NCI-H1092 treated with DMSO at 0.1 percent for 48 hours (cell line): ENCODE measurements at places on chromosomes 11 and 22.

DNA sequence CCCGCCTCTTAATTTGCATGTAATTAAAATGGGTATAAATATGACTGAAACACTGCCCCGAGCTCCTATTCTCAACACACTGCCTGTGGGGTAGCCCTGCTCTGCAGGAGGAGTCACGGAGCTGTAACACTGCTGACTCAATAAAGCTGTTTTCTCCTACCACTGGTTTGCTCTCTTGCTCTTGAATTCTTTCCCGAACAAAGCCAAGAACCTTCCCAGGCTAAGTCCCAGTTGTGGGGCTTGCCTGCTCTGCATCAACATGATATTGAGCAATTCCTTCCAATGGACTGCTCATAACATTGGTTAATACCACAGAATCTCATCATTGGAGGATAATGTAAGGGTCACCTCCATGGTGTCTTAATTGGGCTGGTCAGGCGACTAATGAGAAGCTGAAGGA, 114.4 kb downstream of the FBXO7 start:
- no peak for DNase-seq

DNA sequence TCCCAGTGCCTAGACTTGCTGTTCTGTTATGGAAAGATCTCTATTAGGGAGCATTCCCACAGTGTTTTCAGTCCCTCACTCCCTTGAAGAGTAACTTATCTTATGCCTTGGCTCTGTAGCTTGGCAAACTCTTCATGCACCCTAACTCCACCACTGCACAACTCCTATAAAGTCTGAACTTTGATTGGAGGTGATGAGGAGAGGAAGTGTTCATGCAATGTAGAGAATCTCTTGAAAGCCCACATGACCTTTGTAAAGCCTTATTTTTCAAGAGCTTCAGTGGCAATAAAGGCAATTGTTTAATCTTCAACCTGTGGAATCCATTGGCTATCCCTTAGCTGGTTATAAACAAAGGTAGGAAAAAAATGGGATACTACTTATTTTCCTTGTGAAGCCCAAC, 176.2 kb downstream of the ETS1 start:
- DNase-seq = no peak

- DNase-seq = peak; percentile 97
Measured at GRCh38 chr11:115916608-115917007, 412.4 kb upstream of the CADM1 start.

GRCh38 chr22:19987394-19988306, 29.0 kb downstream of the ARVCF start:
- DNase-seq = no peak

DNA sequence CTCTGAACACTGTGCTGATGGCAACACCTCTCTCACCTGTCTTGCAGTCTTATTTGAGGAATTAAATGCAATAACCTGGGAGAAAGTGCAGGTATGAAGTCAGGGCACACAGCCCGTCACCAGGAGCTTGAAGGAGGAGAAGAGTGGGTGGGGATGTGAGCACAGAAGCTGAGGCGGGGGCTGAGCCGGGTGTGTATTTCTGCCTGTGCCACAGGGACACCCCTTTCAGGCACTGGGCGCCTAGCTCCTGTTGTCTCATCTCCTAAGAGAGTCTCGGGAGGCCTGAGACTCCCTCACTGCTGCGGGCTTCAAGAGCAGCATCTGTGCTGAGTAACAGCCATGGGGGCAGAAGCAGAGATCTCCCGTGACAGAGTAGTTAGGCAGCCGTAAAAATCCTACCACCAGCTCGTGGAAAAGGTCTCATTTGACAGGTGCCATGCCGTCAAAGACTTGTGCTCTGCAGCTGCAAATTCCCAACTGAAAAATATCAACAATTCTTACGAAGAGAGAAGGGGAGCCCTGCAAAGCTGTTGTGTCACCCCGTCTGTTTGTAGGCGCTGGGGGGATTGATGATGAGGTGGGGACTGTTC, 26.8 kb downstream of the PARVB start:
- no peak for DNase-seq

DNA sequence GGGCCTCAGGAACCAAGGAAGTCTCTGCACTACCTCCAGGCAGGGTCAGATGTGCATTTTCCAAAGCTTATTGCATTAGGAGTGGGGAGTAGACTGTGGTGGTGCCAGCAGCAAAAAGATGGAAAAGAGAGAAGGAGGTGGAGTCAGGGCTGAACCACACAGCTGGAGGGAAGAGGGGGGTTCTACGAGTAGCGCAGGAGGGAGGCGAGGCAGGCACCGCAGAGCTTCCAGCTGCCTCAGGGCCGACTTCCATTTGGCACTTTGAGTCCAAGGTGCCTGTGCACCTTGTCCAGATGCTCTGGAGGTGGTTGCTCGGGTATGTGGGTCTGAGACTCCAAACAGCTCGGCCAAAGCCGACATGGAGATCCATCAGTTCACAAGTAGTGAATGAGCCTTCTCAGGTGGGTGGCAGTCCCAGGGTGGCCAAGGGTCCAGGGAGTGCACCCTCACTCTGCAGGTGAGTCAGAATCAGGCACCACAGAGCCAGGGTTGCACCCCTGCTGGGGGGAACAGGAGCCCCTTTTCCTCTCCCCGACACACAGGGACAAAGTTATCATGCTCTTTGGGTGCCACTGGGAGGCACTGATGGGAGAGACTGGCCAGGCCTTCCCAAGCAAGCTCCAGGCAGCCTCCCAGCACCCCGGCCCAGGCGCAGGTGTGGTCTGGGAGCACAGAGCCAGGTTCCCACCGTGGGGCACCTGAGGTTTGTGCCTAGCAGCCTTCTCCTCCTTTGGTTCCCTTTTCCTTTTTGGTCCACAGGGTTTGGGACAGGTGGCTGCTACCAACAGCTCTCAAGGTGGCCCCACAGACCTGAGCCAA, 30.2 kb downstream of the GGT5 start:
- no peak for DNase-seq

DNA sequence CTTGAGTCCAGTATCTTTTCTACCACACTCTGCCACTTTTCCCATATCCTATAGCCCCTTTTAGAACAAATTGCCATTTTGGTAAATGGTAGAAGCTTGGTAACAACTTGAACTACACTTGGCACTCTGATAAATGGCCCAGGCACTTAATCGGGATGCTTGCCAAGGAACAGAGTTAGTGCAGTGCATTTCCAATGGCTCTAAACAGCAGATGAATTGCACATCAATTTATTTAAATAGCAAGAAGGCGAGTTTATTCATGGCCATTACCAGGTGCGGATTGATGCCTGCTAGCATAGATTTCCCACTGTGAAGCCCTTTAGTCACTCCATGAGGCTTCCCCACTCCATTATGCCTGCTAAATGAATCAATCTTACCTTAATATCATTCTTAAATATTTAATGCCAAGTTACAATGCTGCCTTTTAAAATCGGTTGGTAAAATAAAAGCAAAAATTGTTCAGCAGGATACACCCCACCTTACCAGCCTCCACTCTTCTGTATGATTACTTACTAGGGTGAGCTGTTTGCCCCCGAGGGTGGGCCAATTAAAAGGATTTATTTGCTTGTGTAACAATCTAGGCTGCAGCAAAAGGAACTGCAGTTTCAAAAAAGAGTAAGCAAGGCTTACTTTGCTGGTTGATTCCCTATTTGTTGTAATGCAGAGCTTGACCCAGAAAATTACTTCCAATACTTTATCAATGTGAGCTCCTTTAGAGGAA, 136.0 kb upstream of the ARHGAP42 start:
- DNase-seq = peak; percentile 78

- DNase-seq = no peak
Measured at GRCh38 chr11:121328176-121328966, 35.8 kb downstream of the SC5D start.

GRCh38 chr11:31711137-31711536, 100.0 kb downstream of the PAX6 start:
- DNase-seq = no peak

DNA sequence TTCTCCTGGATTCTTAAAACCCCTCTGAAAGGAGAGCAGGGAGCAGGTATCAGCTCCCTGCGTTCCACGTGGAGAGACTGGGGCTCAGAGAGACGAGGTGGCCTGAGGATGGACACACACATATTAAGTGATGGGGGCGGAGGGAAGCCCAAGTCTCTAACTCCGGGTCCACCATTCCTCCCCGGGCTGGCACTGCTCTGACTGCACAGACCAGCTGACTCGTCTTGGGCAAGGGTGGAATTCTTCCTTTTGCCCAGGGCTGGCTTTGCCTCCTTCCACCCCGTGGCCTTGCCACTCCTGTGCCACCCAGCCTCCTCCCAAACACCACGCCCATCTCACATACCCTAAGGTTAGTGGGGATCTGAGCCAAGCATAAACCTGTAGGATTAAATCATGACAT, 65.0 kb downstream of the BUD13 start:
- DNase-seq = no peak

- no peak for DNase-seq
Measured at GRCh38 chr11:67506426-67507051, 1.4 kb upstream of the PITPNM1 start.

DNA sequence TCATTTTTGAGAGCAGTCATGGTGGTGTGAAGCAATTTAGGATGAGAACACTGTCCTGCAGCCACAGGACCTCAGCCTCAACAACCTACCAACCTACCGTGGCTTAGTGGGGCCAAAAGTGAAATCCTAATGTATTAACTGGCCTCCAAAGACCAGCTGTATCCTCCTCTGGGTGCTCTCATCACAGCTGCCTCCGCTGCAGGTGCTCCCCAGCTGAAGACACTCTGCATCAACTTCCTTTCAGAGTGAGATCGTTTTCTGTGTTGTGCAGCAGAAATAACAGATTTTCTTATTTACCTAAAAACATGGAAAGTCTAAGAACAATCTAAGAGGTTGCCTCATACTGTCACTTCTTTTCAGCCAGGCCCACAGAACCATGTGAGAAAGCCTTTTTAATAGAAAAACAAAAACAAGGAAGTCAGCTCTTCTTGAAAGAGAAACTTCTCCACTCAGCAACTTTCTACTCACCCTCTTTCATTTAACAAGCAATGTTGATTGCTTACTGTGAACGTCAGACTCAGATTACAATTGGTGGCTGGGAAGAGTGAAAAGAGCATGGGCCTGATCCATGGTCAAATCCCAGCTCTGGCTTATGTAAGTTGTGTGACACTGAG, 136.1 kb downstream of the TENM4 start:
- no peak for DNase-seq

- no peak for DNase-seq
Measured at GRCh38 chr11:1745701-1746320, 4.6 kb downstream of the IFITM10 start.

DNA sequence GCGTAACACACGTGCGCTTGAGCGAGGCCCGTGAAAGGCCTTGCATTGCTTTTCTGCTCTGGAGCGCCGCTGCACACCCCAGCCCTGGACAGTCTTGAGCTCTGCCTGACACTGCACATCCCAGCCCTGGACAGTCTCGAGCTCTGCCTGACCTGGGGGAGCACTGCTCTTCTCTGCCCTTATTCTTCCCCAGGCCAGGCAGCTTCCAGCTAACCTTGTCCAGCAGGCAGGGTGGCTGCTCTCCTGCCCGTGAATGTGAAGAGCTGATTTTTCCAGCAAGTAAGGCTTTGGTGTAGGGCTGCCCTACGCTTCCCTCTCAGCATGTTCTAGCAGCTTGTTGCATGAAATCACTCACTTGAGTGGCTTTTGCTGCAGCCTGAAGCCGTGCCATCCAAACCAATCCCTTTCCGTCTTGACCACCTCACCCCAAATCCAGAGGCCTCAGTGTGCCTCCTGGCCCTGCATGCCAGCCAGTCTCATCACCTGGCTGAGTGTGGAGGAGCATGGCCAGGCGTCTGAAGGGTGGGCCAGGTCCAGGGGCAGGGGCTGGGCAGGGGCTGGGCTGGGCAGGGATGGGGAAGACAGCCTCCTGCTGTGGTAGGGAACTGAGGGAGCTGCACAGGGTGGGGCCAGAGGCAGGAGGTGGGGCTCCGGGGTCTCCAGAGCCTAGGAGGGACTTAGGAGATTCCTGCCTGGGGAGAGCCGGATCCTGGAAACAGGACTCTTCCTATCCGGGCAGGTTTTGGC, 89.5 kb upstream of the B3GAT1 start:
- DNase-seq = no peak

DNA sequence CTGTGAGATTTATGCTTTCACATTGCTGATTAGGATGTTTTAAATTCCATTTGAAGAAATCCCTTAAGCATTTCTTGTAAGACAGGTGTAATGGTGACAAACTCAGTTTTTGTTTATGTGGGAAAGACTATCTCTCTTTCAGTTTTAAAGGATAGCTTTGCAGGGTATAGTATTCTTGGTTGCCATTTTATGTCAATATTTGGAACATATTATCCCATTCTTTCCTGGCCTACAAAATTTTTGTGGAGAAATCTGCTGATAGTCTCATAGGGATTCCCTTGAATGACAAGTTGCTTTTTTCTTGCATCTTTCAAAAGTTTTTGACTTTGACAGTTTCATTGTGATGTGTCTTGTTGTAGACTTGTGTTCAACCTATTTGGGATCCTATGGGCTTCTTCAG, 28.8 kb downstream of the NAGA start:
- no peak for DNase-seq

GRCh38 chr11:30046578-30046945, 29.7 kb upstream of the KCNA4 start:
- DNase-seq = no peak

DNA sequence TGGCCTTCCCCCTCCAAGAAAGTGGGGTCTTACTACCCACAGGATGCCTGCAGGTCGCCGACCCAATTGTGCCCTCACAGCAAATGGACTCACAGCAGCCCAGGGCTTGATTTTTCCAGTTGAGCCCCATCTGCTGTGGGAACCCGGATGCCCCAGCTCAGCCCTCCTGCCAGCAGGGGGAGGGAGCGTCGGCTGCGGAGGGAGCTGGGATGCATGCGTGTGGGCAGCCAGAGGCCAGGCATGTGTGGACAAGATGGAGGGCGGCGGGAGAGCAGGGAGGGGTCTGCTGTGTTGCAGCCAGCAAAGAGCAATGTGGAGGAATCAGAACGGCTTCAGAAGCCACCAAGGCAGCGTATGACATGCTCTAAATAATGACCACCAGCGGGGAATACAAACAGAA, 41.0 kb upstream of the EIF3D start:
- peak; percentile 20 for DNase-seq

DNA sequence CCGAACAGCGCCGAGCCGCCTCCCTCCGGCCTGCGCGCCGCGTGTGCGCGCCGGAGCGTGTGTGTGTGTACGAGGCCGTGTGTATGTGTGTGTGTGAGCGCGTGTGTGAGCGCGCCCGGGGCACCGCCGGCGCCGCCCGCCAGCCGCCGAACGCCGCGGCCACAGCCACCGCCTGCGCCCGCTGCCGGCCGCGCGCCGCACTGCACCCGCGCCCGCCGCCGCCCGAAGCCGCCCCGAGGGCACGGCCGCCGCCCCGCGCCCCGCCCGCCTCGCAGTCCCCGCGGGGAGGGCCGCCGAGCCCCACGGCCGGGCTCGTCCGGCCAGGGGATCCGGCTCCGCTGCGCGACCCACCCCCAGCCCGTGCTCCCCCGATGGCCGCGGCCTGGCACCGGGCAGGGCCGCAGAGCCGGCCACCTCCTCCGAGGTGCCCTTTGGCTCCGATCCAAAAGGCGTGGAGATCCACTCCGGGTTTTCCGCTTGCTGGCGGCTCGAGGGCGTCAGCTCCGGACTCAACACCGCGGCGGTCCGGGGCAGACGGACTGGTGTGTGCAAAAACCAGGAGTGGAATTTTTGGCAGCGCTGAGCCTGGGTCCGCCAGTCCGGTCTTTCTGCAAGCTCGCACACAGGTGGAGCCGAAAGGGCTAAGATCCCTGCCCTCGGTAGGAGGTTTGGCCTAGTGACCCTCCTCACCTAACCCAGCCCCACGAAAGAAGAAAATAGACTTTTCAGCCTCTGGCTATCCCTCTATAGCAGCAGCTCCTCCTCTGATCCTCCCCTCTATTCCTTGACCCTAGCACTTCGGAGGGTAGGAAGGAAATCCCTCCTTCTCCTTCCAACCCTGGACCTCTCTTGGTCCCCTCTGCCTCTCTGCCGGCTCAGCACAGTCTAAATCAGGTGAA, at the start of gene SYT7:
Gene SYT7, minus strand, starts transcription at position 47 of the 899 bp plus-strand sequence. CDS start 256 bp downstream, outside the sequence.
- DNase-seq = peak; percentile 94
